HS-27A (cell line): ENCODE measurements at places on chromosomes 3 and 15.
A peak's percentile ranks its signal among the peaks of the same experiment; 100 is the strongest.

DNA sequence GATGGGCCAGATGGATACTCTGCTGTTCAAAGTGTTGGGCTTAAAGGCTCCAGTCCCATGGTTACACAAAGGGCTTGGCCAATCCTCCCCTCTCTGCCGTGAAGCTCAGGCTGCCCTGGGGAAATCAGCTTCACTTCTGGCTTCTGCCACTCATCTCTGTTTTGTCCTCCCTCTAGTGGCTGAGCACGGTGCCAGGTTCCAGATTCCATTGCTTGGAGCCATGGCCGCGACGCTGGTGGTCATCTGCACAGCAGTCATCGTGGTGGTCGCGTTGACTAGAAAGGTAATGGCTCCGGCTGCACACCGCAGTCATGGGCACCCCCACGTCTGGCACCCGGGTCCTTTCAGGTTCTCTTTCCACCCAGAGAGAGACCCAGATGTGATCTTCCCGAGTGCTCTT is 5.6 kb downstream of the TIGIT start:
- DNase-seq = no peak

- no peak for DNase-seq
These were observed 193.8 kb upstream of the GOLIM4 start for GRCh38 chr3:168289471-168290008.

DNA sequence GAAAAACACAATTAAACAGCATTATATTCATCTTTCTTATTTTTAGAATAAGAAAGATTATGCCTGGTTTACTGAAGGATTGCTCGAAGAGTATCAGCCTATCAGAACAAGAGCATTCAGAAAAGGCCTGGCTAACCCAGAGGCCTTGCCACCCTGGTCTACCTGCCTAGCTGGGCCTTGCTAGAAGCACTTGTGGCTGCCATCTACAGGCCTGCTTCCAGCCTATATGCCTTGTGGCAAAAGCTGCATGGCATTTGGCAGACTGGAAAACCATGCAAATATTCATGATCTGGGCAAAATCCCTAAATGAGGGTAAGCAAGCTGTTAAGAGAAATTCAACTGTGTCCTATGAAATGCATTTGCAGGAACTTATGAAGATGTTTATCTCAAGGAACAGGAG is 9.3 kb upstream of the ATP13A4 start:
- no peak for DNase-seq

DNA sequence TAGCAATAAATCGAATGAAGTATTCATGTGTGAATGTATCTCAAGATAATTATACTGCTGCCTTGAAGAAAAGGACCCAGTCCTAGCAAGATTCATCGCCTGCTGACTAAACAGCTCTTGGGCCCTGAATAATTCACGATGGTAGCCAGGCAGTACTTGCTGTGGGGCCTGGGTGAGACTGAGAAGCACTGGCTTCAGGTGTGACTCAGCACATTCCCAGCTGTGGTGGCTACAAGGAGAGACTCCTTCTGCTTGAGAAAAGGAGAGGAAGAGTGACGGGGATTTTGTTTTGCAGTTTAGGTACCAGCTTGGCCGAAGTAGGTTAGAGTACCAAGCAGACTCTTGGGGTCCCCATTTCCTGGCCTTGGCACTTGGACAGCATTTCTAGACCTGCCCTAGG is 47.6 kb upstream of the CD200R1L start:
- no peak for DNase-seq

- DNase-seq = no peak
These were observed 15.1 kb downstream of the ACVR2B start for GRCh38 chr3:38468765-38469164.

GRCh38 chr3:13524979-13525669 is 23.8 kb upstream of the FBLN2 start:
- no peak for DNase-seq

DNA sequence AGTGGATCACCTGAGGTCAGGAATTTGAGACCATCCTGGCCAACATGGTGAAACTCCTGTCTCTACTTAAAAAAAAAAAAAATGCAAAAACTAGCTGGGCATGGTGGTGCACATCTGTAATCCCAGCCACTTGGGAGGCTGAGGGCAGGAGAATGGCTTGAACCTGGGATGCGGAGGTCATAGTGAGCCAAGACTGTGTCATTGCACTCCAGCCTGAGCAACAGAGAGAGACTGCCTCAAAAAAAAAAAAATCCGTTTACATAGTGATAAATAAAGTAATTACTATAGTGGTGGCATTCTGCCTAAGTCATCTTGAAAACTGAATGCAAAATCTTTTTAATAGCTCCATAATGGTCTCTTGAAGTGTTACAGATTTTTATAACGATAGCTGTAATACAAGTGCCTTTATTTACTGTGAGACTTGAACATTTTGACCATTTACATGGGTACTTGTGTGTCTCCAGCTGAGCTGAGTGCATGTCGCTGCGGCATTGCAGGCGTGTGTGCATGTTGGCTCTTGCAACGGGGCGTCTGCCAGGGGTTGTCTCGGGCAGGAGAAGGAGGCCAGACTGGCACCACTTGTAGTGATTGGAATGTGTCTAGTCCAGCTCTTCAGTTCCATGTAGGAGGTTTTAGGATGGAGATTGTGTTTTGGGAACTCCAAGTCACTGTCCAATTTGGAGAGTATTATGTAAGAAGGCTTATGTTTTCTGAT is 111.9 kb downstream of the IGF1R start:
- no peak for DNase-seq

DNA sequence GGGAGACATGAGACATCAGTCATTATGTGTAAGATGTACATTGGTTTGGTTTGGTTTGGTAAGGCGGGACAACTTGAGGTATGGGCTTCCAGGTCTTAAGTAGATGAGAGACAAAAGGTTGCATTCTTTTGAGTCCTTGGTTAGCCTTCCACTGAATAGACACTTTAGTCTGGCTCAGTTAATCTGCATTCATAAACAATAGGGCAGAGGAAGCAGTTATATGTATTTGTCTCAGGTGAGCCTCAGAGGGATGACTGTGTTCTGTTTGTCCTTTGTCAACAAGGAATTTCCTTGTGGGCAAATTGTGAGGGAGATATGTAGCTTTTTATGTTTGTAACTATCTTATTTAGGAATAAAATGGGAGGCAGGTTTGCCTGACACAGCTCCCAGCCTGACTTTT is 50.4 kb downstream of the TCF12 start:
- no peak for DNase-seq

- peak; percentile 98 for DNase-seq
These were observed at the start of gene MYO1E for GRCh38 chr15:59372352-59373211. TSS of gene MYO1E (minus strand) at chr15:59372871. CDS start at chr15:59372500, 371 bp downstream.

DNA sequence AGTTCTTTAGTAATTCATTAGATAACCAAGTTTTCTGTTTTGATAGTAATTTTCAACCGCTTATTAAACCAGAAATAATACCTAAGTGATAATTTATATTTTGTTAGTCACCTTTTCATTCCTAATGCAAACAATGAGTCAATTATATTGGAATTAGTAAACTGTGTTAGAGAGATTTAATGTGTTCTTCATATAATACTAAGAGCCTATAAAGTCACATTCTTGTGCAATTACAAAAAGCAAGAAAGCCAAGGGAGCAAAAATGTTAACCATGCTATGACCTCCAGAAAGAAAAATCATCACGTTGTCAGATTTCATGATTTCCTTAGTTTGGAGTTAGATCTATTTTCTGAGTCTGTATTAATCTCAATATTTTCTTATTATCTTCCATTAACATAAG is 108.8 kb upstream of the SAMMSON start:
- DNase-seq = no peak

- DNase-seq = no peak
These were observed 38.2 kb upstream of the MAGI1 start for GRCh38 chr3:66076861-66077470.

DNA sequence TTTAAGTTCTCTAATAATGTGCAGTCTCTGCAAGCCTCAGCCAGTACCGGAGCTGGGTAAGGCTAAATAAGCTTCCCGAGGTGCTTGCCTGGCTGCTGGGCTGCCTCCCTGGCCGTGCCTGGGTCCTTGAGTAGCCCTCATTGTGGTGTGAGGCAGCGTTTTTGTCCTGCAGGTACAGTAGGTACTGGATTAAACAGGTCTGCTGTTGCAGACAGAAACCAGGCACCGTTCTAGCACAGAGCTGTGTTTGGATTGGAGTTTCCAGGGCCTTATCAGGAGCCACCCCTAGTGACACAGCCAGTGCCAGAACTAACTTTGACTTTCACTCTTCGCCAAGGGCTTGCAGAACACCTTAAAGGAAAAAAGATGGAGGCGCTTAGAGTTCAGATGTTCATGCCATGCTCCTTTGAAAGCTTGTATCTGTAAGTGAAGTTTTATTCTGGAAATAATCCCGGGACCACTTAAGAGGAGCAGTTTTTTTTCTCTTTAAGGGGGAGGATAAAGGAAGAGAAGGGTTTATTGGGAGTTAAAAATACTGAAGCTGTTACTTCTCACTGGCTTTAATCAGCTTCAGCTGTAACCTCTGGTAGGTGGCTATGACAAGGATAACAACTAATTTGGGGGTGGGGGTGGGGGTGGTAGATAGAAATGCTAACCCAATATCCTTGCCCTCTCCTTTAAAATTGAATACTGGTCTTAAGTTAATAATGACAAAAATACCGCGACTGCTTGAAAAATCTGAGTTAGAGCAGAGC is 126.8 kb downstream of the MITF start:
- DNase-seq = no peak

- peak; percentile 40 for DNase-seq
These were observed 27.2 kb upstream of the TNFSF10 start for GRCh38 chr3:172550347-172550943.

DNA sequence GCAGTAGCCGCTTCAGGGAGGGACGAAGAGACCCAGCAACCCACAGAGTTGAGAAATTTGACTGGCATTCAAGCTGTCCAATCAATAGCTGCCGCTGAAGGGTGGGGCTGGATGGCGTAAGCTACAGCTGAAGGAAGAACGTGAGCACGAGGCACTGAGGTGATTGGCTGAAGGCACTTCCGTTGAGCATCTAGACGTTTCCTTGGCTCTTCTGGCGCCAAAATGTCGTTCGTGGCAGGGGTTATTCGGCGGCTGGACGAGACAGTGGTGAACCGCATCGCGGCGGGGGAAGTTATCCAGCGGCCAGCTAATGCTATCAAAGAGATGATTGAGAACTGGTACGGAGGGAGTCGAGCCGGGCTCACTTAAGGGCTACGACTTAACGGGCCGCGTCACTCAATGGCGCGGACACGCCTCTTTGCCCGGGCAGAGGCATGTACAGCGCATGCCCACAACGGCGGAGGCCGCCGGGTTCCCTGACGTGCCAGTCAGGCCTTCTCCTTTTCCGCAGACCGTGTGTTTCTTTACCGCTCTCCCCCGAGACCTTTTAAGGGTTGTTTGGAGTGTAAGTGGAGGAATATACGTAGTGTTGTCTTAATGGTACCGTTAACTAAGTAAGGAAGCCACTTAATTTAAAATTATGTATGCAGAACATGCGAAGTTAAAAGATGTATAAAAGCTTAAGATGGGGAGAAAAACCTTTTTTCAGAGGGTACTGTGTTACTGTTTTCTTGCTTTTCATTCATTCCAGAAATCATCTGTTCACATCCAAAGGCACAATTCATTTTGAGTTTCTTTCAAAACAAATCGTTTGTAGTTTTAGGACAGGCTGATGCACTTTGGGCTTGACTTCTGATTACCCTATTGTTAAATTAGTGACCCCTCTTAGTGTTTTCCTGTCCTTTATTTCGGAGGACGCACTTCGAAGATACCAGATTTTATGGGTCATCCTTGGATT is at the start of gene MLH1:
Gene MLH1, plus strand, starts transcription at position 193 of the 958 bp plus-strand sequence. Its CDS starts 30 bp downstream, at position 223.
- peak; percentile 100 for DNase-seq

DNA sequence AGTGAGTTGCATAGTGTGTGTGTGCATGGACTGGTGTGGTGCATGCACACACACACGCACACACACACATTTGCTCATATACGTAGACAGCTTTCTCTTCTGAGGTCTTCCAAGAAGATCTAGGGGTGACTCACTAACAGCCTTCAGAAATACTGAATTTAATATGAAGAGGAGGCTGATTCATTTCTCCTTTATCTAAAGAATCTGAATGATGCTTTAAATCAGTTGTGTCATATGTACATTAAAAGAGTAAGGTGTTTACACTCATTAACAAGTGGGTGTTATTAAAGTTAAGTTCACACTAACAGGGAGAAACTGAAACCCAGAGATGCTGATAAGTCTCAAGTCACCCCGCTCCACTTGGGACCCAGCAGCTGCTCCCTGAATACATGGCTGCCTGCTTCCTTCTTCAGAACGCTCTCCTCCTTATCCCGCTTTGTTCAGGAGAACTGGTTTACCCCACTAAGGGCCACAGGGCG is 22.0 kb downstream of the TMPRSS7 start:
- peak; percentile 58 for DNase-seq

DNA sequence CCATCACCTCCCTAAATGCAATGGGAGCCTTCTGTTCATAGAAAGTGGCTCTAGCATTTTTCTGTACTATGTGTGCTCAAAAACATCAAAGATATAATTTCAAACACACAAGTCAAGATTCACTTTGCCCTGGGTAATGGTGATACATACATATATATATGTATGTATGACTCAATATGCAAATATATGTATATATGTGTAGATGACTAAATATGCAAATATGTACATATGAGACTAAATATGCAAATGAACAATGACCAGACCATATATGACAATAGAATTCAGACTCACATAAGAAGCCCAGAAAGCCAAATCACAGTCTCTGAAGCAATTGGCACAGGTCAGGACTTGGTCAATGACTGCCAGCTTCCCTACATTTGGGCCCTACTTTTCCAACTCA is 36.9 kb upstream of the SNRK start:
- no peak for DNase-seq

- DNase-seq = no peak
These were observed 8.9 kb downstream of the DNAJC19 start for GRCh38 chr3:180980611-180981010.

DNA sequence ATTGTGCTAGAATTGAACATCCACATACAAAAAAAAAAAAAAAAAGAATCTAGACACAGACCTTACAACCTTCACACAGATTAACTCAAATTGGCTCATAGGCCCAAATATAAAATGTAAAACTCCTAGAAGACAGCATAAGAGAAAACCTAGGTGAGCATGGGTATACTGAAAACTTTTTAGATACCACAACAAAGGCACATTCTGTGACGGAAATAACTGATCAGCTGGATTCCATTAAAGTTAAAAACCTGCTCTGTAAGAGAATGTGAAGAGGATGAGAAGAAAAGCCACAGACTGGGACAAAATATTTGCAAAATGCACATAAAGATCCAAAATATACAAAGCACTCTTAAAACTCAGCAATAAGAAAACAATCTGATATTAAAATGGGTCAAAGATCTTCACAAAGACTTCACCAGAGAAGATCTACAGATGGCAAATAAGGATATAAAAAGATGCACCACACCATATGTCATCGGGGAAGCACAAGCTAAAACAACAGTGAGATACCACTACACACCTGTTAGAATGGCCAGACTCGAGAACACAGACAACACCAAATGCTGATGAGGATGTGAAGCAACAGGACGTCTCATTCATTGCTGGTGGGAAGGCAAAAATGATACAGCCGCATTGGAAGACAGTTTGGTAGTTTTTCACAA is 167.9 kb downstream of the PDE8A start:
- no peak for DNase-seq

- no peak for DNase-seq
These were observed 90.8 kb downstream of the NEO1 start for GRCh38 chr15:73142802-73143762.

- no peak for DNase-seq
These were observed 380 bp upstream of the ALS2CL start for GRCh38 chr3:46693892-46694226.
